ENCODE measurements at places on chromosomes 5 and 9. TPM values are rescaled to one million over a fixed set of nuclear protein-coding genes. Genes with fewer than 3 reads are reported as not detected.
A peak's percentile ranks its signal among the peaks of the same experiment; 100 is the strongest.

- H3K27ac ChIP-seq = no peak overlapping the region
- DNase-seq = peak; percentile 10
- no peaks in the 10 kb centered on the region for H3K36me3 ChIP-seq
- H3K4me1 ChIP-seq = no peaks in the 10 kb centered on the region
- H3K27me3 ChIP-seq = no peaks in the 10 kb centered on the region
These were observed 6.3 kb upstream of the SLC25A48 start for GRCh38 chr5:135827965-135828781.

- no peaks in the 10 kb centered on the region for H3K27me3 ChIP-seq
- no peaks in the 10 kb centered on the region for H3K36me3 ChIP-seq
These were observed 56.8 kb downstream of the LIX1 start for GRCh38 chr5:97085459-97086181.

- no peak overlapping the region for H3K27ac ChIP-seq
- peaks cover 6% of the 10 kb centered on the region for H3K4me1 ChIP-seq
- no peak for DNase-seq
These were observed 151.2 kb downstream of the TSSK1B start for GRCh38 chr5:113283558-113283957.

DNA sequence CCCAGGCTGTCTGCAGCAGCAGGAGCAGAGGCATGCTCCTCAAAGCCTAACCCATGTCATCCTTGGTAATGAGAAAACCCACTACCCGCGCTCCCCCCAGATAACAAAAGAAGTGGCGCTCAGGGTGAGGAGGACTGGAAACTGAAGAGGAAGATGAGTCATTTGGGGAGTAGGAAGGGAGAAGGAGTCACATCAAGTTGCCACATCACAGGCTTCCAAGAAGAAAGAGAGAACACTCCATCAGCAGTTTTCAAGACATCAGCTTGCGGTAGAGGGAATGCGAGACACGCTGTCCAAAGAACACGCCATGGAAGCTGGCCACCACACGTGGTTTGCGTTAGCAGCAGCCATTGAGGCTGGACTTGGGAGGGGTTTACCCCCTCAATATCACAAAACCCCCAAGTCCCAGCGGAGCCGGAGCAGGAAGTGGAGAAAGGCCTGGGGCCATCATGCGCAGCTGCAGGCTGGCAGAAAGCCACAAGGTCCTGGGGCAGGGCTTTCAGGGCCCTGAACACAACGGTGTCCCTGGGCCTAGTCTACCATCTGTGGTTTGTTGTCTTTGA, 41.5 kb downstream of the SH3PXD2B start:
- no peaks in the 10 kb centered on the region for H3K4me1 ChIP-seq
- no peak overlapping the region for H3K4me3 ChIP-seq
- H3K27me3 ChIP-seq = no peaks in the 10 kb centered on the region
- H3K27ac ChIP-seq = no peak overlapping the region
- no peak for DNase-seq
- H3K36me3 ChIP-seq = peaks cover 2% of the 10 kb centered on the region

GRCh38 chr9:126419475-126419874, 92.8 kb downstream of the MVB12B start:
- H3K27me3 ChIP-seq = no peaks in the 10 kb centered on the region
- H3K36me3 ChIP-seq = peaks cover 3% of the 10 kb centered on the region
- no peak overlapping the region for H3K4me3 ChIP-seq
- no peak overlapping the region for H3K27ac ChIP-seq

GRCh38 chr9:132426639-132427414, 16.8 kb downstream of the CFAP77 start:
- no peak for DNase-seq
- peaks cover 12% of the 10 kb centered on the region for H3K27me3 ChIP-seq
- no peaks in the 10 kb centered on the region for H3K4me1 ChIP-seq
- H3K36me3 ChIP-seq = no peaks in the 10 kb centered on the region
- H3K4me3 ChIP-seq = no peak overlapping the region

- H3K27me3 ChIP-seq = no peaks in the 10 kb centered on the region
- no peak overlapping the region for H3K27ac ChIP-seq
These were observed 1252.6 kb upstream of the NUDT12 start for GRCh38 chr5:104815212-104815611.

DNA sequence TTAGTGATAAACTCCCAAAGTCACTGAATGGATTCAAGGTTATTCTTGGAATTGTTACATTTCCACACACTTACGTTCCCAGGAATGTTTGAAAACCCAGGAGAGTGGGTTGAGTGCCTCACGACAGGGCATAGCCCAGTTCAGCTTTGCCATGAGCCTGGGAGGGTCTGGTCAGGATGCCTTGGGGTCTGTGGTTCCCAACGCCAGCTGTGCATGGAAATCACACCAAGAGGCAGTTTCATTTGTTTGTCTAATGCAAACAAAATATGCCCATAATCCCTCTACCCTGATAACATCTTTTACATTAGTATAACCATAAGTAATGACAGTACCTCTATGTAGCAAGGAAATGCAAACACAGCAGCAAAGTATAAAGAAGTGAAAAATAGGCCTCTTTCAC, 25.3 kb upstream of the MSX2 start:
- peaks cover 3% of the 10 kb centered on the region for H3K27me3 ChIP-seq
- H3K4me3 ChIP-seq = no peak overlapping the region
- H3K36me3 ChIP-seq = no peaks in the 10 kb centered on the region
- H3K4me1 ChIP-seq = no peaks in the 10 kb centered on the region
- DNase-seq = no peak
- H3K27ac ChIP-seq = no peak overlapping the region

DNA sequence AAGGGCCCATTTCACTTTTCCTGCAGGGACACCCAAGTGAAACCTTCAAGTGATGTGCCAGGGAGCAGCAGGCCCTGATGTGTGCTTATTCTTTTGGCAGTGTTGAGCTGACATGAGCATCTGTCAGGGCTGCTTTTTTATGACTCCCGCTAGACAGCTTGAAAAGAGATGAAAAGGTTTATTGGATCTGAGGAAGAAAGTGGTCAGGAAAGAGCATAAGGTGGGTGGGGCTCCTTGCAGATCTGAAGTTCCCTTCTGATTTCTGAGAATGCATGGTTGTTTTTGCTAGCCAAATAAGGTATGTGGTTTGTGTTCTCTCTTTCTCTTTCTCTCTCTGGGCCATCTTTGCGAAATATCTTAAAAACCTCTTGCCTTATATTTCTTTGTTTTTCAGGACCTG, 316.1 kb downstream of the DMRT2 start:
- DNase-seq = no peak
- H3K27me3 ChIP-seq = no peaks in the 10 kb centered on the region
- no peaks in the 10 kb centered on the region for H3K36me3 ChIP-seq
- H3K27ac ChIP-seq = no peak overlapping the region

- H3K36me3 ChIP-seq = no peaks in the 10 kb centered on the region
- H3K27ac ChIP-seq = no peak overlapping the region
- no peak overlapping the region for H3K4me3 ChIP-seq
- no peak for DNase-seq
- H3K4me1 ChIP-seq = no peaks in the 10 kb centered on the region
These were observed 112.5 kb upstream of the DMAC1 start for GRCh38 chr9:7912037-7912535.

GRCh38 chr5:145835848-145836239, 702 bp upstream of the PRELID2 start:
- peak overlapping the region; percentile 65 for H3K4me3 ChIP-seq
- H3K27ac ChIP-seq = peak overlapping the region; percentile 10
- H3K4me1 ChIP-seq = peaks cover 8% of the 10 kb centered on the region
- H3K27me3 ChIP-seq = no peaks in the 10 kb centered on the region

DNA sequence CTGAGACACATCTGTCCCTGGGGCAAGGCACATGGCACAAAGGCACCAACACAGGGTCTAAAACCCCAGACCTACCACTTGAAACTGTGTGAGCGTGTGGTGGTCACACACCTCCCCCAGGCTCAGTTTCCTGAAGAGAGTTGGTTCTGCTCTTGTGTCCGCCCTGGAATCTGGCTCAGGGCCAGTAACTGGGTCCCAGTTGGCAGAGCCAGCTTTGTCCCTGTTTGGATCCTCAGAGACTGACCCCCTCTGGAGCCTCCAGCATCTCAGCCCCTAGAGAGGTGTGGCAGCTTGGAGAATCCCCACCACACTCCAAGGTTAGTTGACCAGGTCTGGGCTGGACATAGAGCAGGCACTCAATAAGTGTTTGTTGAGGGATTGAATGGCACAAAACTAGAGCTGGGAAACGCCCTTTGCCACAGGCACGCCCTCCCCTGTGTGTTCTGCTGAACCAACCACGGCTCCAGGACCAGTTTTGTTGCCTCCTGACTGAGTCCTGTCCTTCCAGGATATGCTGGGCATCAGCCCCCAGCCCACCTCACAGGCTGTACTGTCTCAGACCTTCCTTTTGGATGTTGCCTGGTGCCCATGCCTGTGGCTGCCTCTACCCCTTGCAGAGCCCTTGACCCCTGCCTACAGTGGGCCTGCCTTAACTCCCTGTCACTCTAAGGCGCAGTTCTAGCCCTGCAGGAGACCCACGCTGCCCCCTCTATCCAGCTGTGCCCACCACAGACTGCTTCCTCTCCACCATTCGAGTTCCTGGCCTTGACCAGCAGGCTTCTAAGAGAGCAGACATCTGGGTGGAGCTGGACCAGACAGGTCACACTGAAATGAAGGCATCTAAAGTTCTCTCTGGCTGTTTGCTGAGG, 3.8 kb upstream of the PDLIM4 start:
- no peaks in the 10 kb centered on the region for H3K27me3 ChIP-seq
- peaks cover 27% of the 10 kb centered on the region for H3K4me1 ChIP-seq
- DNase-seq = no peak
- H3K4me3 ChIP-seq = no peak overlapping the region
- peak overlapping the region; percentile 61 for H3K27ac ChIP-seq
- H3K36me3 ChIP-seq = no peaks in the 10 kb centered on the region

DNA sequence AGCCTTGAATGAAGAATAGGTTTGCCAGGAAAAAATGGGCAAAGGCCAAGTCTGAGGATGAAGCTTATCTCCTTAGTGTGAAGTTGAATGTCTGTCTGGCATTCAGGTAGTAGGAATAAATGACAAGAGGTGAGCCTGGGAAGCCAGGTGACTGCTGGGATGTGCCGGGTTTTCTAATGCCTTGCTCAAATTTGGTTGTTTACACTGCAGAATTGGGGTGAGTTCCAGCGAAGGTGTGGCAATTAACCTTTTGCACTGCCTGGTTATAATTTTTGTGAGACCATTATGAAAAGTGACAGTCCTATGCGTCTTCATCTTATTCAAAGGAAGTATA, 73.6 kb downstream of the MAST4 start:
- H3K4me1 ChIP-seq = peaks cover 11% of the 10 kb centered on the region
- H3K27ac ChIP-seq = no peak overlapping the region
- no peaks in the 10 kb centered on the region for H3K27me3 ChIP-seq
- DNase-seq = no peak

- no peak for DNase-seq
- no peaks in the 10 kb centered on the region for H3K36me3 ChIP-seq
- H3K4me3 ChIP-seq = no peak overlapping the region
- no peak overlapping the region for H3K27ac ChIP-seq
These were observed 339.2 kb downstream of the GLIS3 start for GRCh38 chr9:3960661-3961144.

DNA sequence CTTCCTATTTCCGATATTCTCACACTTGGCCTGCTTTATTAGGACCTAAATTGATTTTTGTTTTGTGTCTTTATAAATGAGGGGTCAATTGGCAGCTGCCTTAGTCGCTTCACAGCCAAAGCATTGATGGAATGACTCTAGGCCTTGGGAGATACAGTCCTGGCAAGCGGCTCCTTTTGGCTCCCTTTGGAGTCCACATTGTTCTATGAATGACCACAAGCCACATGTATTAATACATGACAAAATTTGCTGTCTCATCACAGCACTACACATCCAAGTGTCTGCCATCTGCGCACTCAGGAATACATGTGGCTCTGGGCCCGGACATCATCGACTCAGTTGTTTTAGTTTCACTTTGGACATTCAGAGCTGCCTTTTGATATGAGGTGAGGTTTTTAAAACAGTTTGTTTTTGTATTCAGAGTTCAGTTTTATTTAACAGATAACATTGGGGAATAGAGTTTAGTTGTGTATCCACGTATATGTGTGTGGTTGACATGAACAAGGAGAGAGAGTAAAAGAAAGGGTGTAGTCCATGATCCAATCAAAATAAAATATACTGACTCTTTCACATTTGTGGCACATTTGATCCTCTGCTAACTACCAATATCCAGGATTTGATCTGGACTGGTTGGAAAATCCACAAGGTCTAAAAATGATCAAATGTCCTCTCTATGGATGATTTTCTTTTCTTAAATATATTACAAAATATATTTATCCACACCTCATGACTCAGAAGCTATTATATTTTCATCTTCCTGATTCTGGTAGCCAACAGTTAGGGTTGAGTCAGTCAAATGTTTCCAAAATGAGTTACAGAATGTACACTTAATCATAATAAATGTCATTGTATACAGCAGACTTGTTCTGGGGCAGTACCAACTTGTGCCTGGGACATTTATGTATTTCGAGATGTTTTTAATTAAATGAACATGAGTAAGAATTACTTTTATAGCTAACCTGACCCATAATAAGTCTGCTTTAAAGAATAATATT, 114.0 kb upstream of the MTAP start:
- H3K4me1 ChIP-seq = no peaks in the 10 kb centered on the region
- no peak for DNase-seq
- H3K27ac ChIP-seq = no peak overlapping the region
- H3K36me3 ChIP-seq = no peaks in the 10 kb centered on the region

DNA sequence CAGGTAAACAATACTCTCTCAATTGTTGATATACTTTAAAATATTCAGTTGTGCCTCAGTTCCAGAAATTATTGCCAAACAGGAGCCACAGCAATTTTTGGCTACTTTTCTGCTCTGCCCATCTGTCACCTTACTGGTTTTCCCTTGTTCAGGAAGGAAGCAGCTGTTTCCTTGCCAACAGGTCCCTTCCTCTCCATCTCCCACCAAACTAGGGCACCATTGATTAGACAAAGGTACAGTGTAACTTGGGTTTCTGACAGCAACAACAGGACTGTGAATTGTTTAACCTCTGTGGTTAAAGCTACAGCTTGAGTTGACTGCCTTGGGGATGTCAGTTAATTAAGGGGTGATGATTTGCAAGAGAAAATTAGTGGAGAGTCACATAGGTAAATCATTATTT, 76.9 kb downstream of the PIP5K1B start:
- DNase-seq = no peak
- peak overlapping the region; percentile 5 for H3K4me3 ChIP-seq
- no peaks in the 10 kb centered on the region for H3K36me3 ChIP-seq
- no peaks in the 10 kb centered on the region for H3K27me3 ChIP-seq
- peaks cover 25% of the 10 kb centered on the region for H3K4me1 ChIP-seq
- no peak overlapping the region for H3K27ac ChIP-seq

PCDH1 gene
- 37.3 TPM for polyA plus RNA-seq

LCN10 gene
- polyA plus RNA-seq = 3.9 TPM

OR13F1 gene
- not detected for polyA plus RNA-seq

PCDHA1 gene
- not detected for polyA plus RNA-seq

RXRA gene
- polyA plus RNA-seq = 24.0 TPM

PCDHGA9 gene
- 0.54 TPM for polyA plus RNA-seq

Measured in kidney (tissue), 22 donors.